ENCODE measurements at places on chromosomes 3 and 15. TPM values are rescaled to one million over a fixed set of nuclear protein-coding genes. Genes with fewer than 3 reads are reported as not detected.
A peak's percentile ranks its signal among the peaks of the same experiment; 100 is the strongest.

- DNase-seq: no peak
These were observed 369.4 kb downstream of the NR2F2 start for GRCh38 chr15:96699871-96700401.

GRCh38 chr15:29825227-29825626, 3.0 kb upstream of the TJP1 start:
- DNase-seq: peak; percentile 19

DNA sequence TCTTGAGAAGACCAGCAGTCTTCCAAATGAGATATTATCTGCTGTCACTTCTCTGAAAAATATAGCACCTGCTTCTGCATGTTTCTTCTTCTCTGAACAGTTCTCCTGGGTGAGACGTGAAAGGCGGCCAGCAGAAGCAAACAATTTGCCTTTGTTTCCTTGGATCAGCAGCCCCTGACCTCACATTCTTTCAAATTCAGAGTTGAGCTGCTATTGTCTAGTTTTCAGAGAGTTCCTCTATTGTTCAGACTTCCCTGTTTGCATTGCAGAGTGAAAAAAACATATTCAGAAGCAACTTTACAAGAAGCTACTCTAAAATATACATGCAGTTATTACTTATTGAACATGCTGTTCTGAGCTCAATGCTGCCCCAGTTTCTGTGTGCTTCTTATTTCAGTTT, 653.6 kb downstream of the NAALADL2 start:
- DNase-seq: peak; percentile 39

- no peak for DNase-seq
These were observed 162.7 kb downstream of the KLHL25 start for GRCh38 chr15:85632014-85632413.

GRCh38 chr3:110984456-110985250, 87.0 kb upstream of the NECTIN3 start:
- DNase-seq: no peak

GRCh38 chr15:63990454-63990853, 55.8 kb downstream of the DAPK2 start:
- no peak for DNase-seq

GRCh38 chr3:187792521-187792920, 47.3 kb upstream of the BCL6 start:
- no peak for DNase-seq

GRCh38 chr3:49805367-49805782, 2.3 kb downstream of the INKA1 start:
- DNase-seq: peak; percentile 53

- peak; percentile 12 for DNase-seq
These were observed 14.5 kb downstream of the ARF4 start for GRCh38 chr3:57582474-57583168.

GRCh38 chr3:73685061-73685460, 60.3 kb upstream of the PDZRN3 start:
- DNase-seq: peak; percentile 91

- DNase-seq: no peak
These were observed 26.3 kb upstream of the EDEM1 start for GRCh38 chr3:5160940-5161858.

- DNase-seq: peak; percentile 5
These were observed 429.5 kb downstream of the ZIC1 start for GRCh38 chr3:147838652-147839051.

GRCh38 chr15:36845270-36845669, 255.1 kb downstream of the MEIS2 start:
- no peak for DNase-seq

DNA sequence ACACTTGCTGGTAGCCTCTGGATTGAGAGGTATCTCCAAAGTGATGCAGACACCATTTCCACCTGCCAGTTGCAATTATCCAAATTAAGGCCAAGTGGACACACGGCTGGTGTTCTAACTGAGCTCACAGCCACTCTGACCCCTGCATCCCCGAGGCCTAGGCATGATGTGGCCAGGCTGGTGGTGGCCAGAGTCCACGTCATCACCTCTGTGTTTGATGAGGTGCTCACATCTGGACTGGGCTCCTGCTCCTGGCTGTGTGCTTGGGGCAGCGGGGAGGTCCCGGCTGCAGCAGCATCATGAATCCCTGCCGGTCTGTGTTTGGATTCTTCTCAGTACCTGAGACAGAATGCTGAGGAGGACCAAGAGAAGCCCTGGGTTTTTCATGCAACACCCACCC, 4.9 kb downstream of the OXTR start:
- DNase-seq: no peak

Gene SKOR1
- 3.1 TPM for total RNA-seq

Gene ZNF502
- total RNA-seq: 1.0 TPM
